ENCODE measurements at places on chromosomes 7 and 10. TPM values are rescaled to one million over a fixed set of nuclear protein-coding genes. Genes with fewer than 3 reads are reported as not detected.
A peak's percentile ranks its signal among the peaks of the same experiment; 100 is the strongest.

The LRIT1 gene
- not detected for total RNA-seq

The ECHS1 gene
- total RNA-seq: 60.8 TPM

The ADAM8 gene
- total RNA-seq: under 0.01 TPM

The UPK3B gene
- not detected for total RNA-seq

DNA sequence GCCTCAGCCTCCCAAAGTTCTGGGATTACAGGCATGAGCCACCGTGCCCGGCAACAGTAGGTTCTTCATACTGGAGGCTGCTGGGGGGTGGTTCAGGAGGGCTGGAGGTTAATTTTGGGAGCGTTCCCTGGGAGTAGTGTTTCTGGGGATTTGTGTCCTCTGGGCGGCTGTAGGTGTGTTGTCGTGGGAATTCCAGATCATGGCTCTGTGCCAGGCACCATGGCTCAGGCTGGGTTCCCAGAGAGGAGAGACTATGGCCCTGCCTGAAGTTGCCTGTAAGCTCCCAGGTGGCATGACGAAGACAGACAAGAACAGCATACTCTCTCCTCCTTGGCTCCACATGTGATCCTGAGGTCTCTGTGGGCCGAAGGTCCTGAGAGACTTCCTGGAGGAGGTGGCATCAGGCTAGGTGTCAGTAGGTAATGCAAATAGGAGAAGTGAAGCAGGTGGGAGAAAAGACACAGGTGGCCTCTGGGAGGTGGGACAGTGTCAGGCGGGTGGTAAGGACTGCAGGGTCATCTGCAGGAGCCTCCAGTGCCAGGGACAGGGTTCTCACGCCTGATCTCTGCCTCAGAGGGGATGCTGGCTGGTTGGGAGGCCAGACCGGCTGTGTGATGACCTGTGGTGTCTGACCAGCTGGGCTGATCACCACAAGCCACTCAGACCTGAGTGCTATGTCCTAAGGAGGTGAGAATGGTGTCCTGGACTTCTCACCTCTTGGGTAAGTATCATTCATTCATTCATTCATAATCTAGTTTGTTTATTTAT lies 18.7 kb downstream of the CLIP2 start:
- no peaks in the 10 kb centered on the region for H3K27me3 ChIP-seq
- H3K4me1 ChIP-seq: peaks cover 18% of the 10 kb centered on the region
- no peak for DNase-seq
- no peak overlapping the region for H3K4me3 ChIP-seq

GRCh38 chr7:128841171-128841690 lies 11.0 kb downstream of the FLNC start:
- H3K4me3 ChIP-seq: no peak overlapping the region
- DNase-seq: no peak
- H3K27ac ChIP-seq: no peak overlapping the region

GRCh38 chr10:102003541-102003940 lies 52.4 kb downstream of the ARMH3 start:
- H3K27me3 ChIP-seq: no peaks in the 10 kb centered on the region
- H3K4me1 ChIP-seq: no peaks in the 10 kb centered on the region
- no peak overlapping the region for H3K27ac ChIP-seq

DNA sequence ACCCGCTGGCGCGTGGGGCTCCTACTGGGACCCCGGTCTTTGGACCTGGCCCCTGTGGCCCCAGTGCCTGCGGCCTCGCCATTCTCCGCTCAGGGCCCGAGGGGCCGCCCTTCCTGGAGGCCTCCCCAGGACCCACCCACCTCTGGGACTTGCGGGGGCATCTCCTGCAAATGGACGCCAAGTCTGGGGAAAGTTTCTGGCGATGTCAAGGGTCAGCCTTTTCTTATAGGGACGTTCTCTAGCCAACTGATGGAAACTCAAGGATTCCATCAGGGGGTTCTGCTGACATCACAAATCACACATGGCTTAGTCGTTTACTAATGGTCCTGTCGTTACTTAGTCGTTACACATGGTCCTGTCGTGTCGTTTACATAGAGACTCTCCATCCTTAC lies 57.7 kb upstream of the RHOBTB1 start:
- H3K27ac ChIP-seq: no peak overlapping the region
- no peaks in the 10 kb centered on the region for H3K36me3 ChIP-seq
- peak overlapping the region; percentile 52 for H3K4me3 ChIP-seq
- peaks cover 9% of the 10 kb centered on the region for H3K27me3 ChIP-seq
- 0 out of 2 replicates have a peak, but pooled peaks cover 1% of the 10 kb centered on the region for H3K4me1 ChIP-seq

DNA sequence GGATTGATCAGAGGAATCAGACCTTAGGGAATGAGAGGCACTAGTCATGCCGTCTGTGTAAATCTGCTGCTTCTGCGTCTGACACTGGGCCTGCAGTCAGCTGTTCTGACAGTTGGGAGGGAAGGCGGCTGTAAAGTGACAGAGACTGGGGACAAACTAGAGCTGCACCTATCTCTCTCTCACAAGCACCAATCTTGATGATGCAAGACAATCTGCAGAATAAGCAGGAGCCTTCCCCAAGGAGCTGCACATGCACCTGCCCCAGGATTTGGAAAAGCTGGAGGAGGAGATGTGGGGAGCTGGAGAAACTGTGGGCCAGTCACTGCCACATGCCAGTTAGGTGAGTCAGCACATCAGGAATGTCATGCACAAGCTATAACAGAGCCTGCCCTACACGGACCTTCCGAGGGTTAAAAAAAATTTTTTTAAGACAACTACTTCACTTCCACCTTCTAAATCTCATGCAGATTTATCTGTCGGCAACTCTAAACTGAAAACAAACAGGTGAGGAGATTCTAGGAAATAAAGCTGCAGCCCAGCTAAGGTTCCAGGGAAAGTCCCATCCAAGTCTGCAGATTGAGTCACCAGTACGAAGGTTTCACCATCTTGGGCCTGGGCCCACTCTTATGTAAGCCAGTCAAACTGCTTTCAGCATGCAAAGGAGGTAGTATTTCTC lies 39.2 kb downstream of the ENO4 start:
- no peak overlapping the region for H3K27ac ChIP-seq
- no peaks in the 10 kb centered on the region for H3K36me3 ChIP-seq
- DNase-seq: peak; percentile 89

All from IMR-90 (cell line).